ENCODE measurements at places on chromosomes 7 and 10.

- no peak for DNase-seq
Measured at GRCh38 chr7:123355576-123356190, 155.9 kb upstream of the SLC13A1 start.

DNA sequence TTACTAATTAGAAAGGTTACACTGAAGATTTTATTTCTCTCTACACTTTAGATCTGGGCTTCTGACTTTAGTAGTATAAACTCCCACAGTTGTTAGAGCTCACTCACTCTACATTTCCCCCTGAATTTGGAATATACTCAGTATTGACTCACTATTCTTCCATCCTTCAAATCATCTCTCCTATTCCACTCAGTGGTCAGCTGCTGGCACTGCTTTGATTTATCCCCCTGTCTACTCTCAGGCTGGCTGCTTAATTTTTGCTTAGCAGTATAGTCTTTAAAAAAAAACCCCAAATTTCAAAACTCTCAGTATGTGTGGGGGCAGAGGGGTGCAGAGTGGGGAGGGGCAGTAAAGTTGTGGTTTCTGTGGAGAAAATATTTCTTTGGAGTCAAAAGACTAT is 68.9 kb downstream of the CDK6 start:
- no peak for DNase-seq

DNA sequence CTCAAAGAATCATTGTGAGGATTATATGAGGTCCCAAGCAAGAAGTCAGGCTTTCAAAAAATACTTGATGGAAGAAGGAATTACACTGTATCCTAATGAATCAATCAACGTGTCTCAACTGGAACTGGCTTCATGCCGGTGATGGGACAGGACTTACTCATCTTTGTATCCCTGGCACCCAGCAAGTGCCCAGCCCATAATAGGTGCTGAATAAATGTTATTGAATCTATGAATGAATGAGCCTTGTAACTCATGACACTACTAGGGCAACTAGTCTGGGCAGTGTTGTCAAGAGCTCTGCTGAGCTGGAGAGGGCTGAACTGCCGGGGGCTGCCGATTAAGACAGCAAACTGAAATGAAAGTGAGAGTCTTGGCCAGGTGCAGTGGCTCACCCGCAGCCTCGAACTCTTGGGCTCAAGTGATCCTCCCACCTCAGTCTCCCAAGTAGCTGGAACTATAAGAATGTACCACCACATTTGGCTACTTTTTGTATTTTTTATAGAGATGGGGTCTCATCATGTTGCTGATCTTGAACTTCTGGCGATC is 87.2 kb upstream of the KIF5B start:
- DNase-seq: no peak

DNA sequence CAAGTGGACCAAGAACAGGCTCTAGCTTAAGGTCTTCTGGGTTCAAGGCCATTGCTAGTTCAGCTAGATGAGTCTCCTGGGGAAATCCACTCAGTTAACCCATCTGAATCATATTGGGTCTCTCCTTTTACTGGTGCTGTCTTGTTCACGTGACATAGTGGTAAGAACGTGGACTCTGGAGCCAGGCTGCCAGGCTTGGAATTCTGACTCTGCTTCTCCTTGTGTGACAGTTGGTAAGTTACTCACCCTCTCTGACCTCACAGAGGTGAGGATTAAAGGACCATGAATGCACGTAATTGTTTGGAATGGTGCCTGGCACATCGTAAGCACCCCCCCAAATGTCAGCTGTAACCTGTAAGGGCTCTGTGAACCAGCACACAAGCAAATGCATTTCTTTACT is 9.7 kb upstream of the CALU start:
- no peak for DNase-seq

DNA sequence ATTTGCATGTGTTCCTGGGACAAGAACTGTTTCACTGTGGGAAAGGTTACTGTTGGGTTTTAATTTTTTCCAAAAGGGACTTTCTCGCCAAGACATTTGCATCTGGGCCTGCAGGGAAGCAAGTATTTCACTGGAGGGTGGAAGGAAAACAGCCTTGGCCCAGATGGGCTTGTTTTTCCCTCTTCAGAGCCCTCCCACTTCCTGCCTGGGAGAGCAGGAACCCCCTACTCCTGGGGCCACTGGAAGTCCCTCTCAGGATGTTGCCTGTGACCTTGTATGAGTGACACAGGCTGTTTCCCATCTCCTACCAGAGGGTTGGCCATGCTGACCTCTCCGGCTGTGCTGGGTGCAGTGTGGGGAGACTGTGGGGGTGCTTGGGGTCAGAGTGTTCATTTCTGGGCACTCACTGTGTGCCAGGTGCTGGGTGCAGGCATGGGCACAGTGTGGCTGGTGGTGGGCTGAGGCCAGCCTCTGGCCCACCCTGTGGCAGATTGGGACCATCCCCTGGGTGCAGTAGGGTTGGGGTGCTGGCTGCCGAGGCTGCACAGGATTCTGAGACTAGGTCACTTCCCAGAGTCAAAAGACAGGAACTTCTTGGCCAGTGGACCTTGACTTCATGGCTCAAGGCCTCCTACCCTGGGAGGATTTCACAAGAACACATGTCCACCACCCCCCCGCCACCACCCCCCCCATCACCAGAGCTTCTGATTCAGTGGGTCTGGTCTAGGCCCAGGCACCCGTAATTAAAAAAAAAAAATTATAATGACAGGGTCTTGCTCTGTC is 10.2 kb downstream of the TSPAN15 start:
- no peak for DNase-seq

- DNase-seq: no peak
Measured at GRCh38 chr7:91659096-91659495, 221.4 kb downstream of the MTERF1 start.

- DNase-seq: no peak
Measured at GRCh38 chr7:12851142-12851541, 163.7 kb downstream of the ARL4A start.

DNA sequence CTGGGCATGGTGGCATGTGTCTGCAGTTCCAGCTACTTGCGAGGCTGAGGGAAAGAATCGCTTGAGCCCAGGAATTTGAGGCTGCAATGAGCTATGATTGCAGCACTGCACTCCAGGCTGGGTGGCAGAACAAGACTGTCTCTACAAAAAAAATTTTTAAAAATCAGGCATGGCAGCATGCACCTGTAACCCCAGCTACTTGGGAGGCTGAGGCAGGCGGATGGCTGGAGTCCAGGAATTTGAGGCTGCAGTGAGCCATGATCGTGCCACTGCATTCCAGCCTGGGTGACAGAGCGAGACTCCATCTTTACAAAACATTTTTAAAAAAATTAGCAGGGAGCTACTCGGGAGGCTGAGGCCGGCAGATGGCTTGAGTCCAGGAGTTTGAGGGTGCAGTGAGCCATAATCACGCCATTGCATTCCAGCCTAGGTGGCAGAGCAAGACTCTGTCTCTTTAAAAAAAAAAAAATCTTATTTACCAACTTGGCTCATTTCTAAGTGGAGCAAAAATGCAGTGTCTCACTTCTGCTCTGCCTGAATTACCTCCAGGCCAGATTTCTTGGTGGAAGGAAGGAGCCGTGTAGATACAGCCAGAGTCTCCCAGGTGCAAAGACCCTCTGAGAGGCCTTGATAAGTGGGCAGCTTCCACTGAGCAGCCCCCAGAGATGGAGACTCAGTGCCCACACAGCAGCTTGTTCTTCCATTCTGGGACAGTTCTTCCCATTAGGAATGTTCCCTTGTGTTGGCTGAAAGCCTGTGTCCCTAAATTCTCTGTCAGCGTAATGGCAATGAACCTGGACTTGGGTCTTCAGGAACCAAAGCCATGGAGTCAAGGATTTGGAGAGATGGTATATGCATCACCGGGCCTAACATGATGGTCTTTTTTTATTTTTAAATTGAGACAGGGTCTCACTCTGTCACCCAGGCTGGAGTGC is 30.0 kb downstream of the GTF2IRD1 start:
- no peak for DNase-seq

- no peak for DNase-seq
Measured at GRCh38 chr7:139731802-139732470, 45.9 kb downstream of the HIPK2 start.

DNA sequence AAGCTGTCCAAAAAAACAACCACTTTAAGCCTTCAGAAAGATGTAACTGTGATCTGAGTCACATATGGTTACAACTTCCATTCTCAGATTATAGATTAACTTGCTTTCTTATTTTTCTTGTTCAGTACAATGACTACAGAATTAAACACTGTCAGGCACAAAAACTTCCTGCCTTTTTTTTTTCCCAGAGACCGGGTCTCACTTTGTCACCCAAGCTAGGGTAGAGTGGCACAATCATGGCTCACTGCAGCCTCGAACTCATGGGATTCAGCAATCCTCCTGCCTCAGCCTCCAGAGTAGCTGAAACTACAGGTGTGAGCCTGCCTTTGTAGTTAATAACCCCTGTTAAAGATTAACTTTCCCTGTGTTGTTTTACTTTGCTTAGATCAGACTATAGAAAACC is 163.2 kb downstream of the AVL9 start:
- DNase-seq: no peak

DNA sequence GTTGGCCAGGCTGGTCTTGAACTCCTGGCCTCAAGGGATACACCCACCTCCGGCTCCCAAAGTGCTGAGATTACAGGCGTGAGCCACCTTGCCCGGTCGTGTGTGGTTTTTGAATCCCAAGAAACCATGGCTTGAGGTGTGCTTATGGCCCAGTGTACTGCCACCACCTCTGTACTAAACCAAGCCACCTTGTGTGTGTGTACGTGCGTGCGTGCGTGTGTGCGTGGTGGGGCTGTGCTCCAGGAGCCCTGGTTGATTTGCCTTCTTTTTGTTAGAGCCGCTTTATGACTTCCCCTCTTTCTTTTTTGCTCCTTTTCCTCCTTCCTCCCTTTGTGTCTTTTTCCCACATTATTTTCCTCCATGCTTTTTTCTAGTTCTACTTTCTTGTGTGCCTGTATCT is 121.4 kb downstream of the CAMK1D start:
- DNase-seq: no peak

- DNase-seq: peak; percentile 36
Measured at GRCh38 chr7:24199978-24200377, 84.0 kb upstream of the NPY start.

- no peak for DNase-seq
Measured at GRCh38 chr7:11760372-11760771, 71.6 kb downstream of the THSD7A start.

DNA sequence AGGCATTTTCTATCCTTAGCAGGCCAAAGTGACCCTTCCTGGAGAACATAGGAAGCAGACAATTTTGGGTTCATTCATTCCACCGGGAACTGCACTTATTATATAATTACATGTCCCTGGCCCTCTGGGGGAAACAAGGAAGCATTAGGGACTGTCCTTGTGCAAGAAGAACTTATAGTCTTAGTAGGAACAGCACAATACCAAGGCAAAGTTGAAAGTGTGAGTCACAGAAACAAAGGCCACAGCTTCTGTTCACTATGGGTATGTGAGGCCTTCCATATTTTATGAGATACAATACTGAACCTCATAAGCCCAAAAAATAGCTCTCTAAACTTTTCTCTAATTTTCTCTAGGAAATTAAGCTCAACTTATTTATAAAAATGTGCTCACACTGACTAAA is 18.4 kb upstream of the AKR1B10 start:
- DNase-seq: no peak

DNA sequence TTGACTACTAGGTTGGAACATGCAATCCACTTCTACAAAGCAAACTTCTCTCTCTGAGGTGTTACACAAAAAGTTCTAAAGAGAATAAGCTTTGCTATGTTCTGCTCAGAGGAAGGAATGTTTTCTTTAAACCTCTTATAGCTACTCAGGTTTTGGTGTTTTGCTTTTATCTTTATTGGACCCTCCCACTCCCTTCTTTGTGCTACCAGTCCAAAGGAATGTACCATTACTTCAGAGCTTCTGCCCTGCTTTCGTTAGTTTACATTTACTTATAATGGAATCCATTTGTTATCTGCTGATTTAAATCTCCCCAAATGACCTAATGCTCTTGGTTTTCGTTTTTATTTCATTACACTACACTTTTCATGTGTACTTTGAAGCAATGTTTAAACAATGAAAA is 154.9 kb downstream of the ATE1 start:
- no peak for DNase-seq

GRCh38 chr10:42952349-42952748 is 124.5 kb upstream of the RET start:
- DNase-seq: no peak

GRCh38 chr10:97575127-97575668 is 2.6 kb downstream of the ANKRD2 start:
- no peak for DNase-seq

- DNase-seq: peak; percentile 91
Measured at GRCh38 chr10:110414548-110415309, 83.0 kb upstream of the DUSP5 start.

GRCh38 chr10:98910546-98910945 is 325.1 kb downstream of the HPSE2 start:
- DNase-seq: no peak

DNA sequence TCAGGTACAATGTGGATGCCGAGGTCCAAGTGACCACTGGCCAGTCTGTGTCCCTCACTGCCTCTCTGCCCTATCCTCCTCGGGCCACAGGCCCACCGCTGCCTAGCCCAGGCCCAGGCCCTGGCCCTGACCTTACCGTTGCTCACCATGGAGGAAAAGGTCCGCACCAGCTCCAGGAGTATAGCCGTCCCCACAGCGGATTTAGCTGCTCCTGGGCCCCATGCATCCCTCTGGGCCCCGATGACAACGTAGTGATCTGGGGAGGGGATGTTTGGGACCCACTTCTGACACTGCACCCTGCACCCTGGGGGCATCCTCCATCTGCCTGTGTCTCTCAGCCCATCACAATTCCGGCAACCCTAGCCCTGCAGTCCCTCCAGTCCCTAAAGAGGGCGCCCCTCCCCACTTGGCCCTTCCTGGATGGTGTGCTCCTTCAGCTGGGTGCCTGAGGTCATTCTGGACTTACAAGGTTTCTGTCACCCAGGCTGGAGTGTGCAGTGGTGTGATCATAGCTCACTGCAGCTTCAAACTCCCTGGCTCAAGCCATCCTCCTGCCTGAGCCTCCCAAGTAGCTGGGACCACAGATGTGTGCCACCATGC is 12.1 kb downstream of the TFR2 start:
- DNase-seq: peak; percentile 16

GRCh38 chr10:3622845-3623621 is 162.0 kb downstream of the KLF6 start:
- no peak for DNase-seq

DNA sequence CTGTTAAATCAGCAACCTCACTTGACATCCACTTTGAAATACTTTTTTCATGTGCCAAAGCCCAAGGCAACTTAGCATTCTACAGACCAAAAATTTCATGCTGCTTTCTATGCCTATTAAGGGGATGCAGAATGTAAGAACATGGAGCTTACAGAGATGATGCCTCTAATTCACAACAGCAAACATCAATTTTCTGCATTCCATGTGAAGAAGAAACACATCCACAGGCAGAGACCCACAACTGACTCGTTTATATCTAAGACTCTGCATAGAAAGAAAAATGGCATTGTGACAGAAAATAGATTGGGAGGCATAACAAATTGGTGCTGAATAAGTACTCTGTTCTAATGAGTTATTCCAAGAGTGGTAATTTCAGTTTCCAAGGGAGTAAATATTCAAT is 107.6 kb downstream of the SGMS1 start:
- DNase-seq: no peak

DNA sequence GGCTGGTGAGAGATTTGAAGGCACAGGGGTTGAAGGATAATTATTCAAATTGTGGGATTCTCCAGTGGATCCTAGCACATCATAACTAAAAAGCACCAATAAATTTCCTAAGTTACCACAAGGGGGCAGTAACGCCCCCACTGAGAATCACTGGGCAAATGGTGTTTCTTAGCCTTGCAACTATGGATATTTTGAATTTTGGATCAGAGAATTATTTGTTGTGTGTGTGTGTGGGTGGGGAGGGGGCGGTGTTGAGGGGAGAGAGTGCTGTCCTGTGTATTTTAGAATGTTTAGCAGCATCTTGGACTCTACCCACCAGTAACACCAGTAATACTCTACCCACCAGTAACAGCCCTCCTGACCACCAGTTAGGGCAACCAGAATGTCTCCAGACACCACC is 63.3 kb upstream of the PRKG1 start:
- DNase-seq: no peak
